ENCODE measurements at places on chromosomes 7 and 10.

DNA sequence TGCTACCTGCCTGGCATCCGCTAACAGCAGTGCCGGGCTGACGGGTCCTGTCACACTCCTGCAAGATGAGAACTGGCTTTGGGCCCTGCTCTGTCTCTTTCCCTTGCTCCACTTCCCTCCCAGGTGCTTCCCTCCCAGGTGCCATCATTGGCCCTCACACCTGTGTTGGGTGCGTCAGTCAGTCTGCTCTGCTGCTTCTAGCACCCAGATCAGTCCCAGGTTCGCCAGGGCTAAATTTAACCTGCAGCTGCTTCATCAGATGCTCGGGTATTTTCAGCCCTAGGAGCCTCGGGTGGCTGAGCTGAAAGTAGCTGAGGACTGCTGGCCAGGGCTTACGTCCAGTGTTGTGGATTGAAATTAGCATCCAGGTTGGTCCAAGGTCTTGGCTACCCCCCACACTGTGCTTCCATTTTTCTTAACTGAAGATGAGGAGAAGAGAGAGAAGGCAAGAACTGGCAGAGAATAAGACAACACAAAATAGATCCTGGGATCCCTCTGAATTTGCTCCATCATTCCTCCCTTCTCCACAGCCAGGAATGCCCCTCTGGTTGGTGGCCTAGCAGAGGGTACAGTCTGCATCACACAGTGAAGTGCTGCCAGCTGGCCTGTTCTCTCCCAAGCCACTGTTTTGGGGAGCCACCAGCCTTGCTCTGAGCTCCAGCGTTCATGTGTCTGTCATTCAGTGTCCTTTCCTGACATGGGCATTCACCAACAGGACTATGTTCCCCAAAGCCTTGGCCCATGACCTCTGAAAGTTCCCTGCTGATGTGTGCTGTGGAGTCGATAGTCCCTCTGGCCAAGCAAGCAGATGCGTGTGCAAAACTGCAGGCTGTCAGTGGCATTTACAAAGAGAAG lies 65.9 kb upstream of the SYPL1 start:
- DNase-seq, result no peak

DNA sequence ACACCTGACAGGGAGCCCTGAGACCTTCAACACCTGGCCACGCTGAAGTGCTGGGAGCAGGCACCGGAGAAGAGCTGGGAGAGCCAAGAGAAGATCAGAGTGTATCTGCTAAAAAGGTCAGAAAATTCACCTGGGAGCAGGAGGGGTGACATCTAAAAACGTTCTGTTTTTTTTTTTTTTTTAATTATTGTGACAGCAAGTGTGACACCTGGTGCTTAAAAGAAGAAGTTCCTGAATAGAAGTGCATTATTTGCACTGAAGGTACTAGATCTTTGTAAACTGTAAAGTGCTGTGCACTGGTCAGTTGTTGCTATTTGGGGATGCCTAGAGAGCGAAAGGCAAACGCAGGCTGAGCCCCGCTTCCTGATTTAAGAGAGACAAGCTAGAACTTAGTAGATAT lies 422.0 kb downstream of the PLXNA4 start:
- DNase-seq, result no peak

DNA sequence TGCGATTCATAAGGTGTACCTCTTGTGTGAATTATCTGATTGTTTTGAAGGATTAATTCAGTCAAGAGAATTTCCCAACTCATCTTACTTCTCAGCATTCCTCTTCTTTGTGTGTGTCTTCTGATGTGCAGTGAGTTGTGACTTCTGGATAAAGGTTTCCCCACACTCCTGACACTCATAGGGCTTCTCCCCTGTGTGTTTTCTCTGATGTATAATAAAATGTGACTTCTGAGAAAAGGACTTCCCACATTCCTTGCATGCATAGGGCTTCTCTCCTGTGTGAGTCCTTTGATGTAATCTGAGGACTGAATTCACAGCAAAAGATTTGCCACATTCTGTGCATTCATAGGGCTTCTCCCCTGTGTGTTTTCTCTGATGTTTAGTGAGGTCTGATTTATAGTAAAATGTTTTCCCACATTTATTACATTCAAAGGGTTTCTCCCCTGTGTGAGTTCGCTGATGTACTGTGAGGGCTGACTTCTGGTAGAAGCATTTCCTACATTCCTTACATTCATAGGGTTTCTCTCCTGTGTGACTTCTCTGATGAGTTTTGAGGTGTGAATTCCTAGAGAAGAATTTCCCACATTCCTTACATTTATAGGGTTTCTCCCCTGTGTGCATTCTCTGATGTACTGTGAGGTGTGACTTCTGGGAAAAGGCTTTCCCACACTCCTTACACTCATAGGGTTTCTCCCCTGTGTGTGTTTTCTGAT lies 24.2 kb downstream of the ZNF25 start:
- DNase-seq, result no peak

GRCh38 chr7:136102881-136103280 lies 125.7 kb upstream of the MTPN start:
- DNase-seq, result no peak

DNA sequence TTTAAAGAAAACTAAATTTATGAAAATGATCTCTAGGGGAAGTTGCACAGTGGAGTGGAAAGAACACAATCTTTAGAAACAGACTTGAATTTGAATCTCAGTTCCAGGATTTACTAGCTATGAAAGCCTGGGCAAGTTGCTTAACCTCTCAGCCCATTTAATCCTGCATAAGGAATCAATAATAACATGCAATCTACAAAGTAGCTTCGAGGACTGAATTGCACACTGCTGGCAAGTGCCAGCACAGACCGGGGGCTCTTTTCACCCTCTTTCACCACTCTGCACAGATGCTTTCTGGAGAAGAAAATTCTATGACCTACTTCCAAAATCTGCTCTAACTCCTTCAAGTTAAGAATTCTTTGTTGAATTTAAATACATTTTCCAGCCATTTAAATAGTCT lies 63.4 kb upstream of the ANK3 start:
- no peak for DNase-seq

DNA sequence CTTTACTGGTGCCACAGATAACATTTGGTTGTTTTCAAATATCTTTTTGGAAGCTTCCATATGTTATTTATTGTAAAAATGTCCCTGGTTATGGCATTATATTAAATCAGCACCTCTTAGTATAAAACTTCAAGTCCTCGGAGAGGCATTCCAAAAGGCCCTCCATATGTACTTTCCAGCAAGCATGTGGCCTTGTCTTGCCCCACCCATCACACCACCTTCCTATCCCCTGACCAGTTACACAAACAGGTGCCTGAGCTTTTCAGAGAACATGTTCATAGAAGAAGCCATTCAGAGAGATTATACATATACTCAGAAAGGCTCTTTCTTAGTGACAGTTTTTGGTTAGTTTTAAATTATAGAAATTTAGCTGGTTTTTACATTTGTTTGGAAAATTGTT lies 92.4 kb upstream of the PRKG1 start:
- no peak for DNase-seq

GRCh38 chr10:77422491-77423338 lies 214.9 kb downstream of the KCNMA1 start:
- DNase-seq, result no peak

DNA sequence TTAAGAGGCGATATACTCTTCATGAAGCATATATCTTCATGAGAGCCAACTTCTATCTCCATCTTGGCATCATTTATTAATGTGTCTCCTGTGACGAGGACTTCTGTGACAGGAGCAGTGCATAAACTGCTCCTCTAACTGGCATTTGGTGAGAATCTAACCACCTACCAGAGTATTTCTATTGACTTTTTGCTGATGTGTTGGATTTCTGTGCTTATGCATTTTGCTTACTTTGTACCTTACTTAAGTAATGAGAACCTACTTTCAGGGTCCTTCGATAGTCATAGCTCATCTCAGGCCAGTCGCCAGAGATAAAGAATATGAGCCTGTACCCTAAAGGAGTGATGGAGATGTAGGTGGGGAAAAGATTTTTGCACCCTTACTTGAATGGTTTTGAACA lies 265.7 kb downstream of the SUGCT start:
- no peak for DNase-seq

DNA sequence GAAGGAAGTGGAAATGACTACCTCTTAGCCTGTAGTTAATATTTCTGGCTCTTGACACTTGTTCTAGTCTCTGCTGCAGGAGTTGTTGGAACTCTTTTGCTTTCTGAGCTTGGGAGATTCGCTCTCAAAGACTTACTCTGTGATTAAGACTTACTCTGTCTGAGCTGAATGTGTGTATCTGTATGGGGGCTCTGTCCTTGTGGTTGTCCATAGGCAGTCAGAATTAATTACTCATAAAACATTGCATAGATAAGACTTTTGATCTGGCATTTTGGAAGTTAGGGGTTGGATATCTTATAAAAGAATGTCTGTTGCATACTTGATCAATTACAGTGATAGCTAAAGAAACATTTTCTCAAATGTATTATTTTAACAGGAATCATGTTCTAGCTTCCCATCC lies 199.2 kb upstream of the KIAA1217 start:
- no peak for DNase-seq

- no peak for DNase-seq
Observed at GRCh38 chr10:50593523-50594376, 30.0 kb downstream of the SGMS1 start.

GRCh38 chr10:95742962-95743535 lies 12.9 kb upstream of the ENTPD1 start:
- no peak for DNase-seq

DNA sequence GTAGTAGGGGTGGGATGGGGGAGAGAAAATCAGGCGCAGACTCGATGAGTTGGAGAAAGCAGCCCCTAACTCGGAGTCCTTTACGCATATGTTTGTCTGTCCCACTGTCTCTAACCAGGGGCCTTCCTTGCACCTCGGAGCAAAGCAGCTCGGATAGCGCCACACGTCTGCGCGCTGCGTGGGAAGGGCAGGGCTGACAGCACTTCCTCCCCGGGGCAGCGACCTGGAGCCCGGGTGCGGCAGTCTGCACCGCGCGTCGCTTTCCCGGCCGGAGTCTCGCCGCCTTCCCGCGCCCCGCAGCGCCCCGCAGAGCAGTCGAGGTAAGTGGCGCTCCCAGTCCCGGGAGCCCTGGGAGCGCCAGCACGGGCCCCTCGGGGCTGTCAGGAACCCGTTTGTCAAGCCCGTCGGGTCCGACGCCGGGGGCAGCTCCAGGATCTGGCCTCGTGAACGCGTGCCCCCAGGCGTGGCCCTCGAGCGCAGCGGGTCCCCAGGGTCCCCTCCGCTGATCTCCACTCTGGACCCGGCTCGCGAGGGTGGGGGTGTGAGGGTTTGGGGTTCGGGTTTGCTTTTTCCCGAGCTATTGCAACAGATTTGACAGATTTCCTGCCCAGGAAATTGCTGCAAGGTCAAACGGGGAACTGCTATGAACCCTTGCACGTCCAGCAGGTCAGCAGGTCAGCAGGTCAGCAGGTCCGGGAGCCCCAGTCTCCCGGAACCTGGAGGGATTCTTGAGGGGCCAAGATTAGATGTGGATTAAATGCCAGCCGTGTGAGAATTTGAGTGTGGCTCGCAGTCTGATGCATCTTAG lies 597 bp downstream of the APBB1IP start:
- peak; percentile 70 for DNase-seq

GRCh38 chr10:46220872-46221538 lies 65.8 kb upstream of the ANTXRL start:
- DNase-seq, result no peak

DNA sequence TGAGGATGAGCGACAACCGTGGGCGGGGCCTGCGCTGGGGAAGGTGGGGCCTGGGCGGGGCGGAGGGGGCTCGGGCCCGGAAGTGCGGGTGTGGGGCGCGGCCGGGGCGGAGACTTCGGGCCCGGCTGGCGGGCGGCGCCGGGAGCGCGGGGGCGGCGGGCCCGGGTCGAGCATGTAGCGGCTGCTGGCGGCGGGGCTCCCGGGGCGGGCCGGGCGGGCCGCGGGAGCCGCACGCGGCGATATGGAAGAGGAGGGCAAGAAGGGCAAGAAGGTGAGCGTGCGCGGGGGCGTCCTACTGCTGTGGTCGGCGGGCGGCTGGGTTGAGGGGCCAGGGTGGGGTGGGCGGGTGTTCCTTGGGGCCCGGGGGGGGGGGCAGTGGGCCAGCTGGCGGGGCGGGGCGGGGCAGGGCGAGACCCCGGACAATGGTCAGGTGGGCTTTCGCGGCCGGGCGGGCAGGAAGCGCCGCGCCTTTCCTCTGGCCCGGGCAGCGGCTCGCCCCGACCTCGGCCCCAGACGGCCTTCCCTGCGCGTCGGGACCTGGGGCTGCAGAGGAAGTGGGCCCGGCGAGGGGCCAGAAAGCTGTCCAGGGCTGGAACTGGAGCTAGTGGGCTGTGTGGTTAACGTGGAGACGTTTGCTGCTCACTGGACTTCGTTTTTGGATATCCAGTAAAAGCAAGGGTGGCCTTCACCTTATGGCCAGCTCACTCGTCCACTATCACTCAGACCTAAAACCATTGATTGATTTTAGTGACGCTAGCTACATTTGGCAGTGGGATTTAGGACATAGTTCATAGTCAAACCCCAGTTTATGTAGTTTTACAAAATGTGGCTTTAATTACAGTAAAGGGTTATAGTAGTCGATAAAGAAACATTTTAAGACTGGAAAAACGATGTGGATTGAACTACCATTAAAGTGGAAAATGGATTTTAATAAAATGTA lies at the start of gene CCM2:
CCM2 (plus strand) TSS at position 109 of the 940 bp plus-strand sequence; CDS start at position 242, 133 bp downstream.
- DNase-seq, result no peak

Data from DND-41 (cell line).